Stimulated activated CD4-positive, alpha-beta T cell treated with anti-CD3 and anti-CD28 coated beads, Interleukin-2, amount 100 ng/mL, for 24 hours (primary cell): ENCODE measurements at places on chromosomes 5 and 9.

DNA sequence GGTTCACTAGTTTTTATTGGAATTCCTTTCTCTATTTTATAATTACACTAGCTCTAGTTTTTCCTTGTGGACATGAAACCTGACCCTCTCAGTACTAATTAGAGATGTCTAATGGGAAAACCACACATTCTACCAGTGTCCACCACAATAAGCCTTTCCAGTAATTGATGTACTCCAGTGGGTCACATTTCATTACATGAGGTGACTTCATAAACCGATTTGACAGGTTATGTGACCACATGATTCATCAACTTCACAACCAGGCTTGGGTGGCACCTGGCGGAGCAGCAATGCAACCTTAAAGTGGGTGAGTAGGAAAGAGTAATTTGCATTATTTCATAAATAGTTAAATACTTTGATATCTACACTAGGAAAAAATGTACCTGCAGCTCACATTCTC is 284.2 kb upstream of the ADAMTS16 start:
- DNase-seq = no peak

GRCh38 chr5:56525113-56525512 is 290.2 kb upstream of the MAP3K1 start:
- DNase-seq = no peak

GRCh38 chr5:129171194-129171944 is 76.8 kb downstream of the ISOC1 start:
- no peak for DNase-seq

DNA sequence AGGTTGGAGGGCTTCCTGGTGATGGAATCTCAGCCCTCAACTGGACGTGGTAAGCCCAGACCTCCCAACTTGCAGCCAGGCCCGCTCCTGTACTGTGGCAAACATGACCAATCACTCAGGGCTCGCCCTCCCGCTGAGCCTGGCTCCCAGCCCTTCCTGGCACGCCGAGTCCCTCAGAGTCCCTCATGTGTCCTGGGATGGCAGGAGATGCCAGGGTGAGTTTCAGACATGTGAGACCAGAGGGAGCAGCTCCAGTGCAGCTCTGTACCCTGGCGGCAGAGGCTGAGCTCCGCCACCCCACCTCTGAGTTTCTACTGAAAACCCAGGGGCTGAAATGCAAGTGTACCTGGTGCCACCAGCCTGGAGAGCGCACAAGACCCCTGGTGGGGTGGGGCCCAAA is 42.0 kb upstream of the RXRA start:
- DNase-seq = no peak

GRCh38 chr5:30376848-30377247 is 816.6 kb upstream of the CDH6 start:
- no peak for DNase-seq

- DNase-seq = no peak
Measured at GRCh38 chr9:81548911-81549310, 140.4 kb downstream of the TLE1 start.

- no peak for DNase-seq
Measured at GRCh38 chr9:109335121-109335520, 14.3 kb upstream of the EPB41L4B start.

- no peak for DNase-seq
Measured at GRCh38 chr5:17785774-17786173, 151.5 kb downstream of the TAF11L14 start.

DNA sequence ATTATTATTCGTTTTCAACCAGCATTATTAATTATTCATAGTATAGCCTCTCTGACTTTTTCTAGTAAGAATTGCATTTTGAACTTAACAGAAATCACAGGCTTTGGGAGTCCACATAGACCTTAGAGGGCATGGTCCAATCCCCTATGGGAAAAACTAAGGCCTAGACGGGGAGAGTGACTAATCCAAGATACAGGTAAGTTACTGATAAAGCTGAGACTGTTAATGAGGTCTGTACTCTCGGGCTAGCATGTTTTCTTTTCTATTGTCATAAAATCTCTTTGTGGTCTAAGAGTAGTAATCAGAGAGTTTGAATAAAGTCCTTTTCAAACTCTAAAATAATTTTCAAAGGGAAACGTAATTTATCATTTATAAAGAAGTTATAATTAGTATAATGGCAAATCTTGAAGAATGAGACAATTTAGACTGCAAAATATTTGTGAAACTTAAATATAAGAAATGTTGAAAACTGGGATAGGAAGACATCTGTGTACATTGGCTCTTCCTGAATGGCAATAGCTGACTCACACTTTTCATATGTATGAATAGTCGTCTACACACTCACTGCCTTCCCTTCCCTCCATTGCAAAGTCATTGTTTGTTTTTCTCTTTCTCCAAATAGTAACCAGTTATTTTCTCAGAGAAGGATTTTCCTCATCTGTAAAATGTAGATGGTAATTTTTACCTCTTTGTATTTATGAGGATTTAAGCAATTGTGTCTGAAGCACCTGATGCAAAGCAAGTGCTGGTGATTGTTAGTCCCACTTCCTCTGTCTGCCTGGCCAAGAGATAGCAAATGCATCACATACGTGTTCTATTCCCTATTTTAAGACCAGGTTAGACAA is 207.9 kb upstream of the CD180 start:
- no peak for DNase-seq

- DNase-seq = no peak
Measured at GRCh38 chr5:67248703-67249589, 52.3 kb upstream of the CD180 start.

GRCh38 chr5:132182359-132183040 is 45.2 kb downstream of the P4HA2 start:
- DNase-seq = no peak
